Activated CD8-positive, alpha-beta memory T cell treated with anti-CD3 and anti-CD28 coated beads for 1 hour (primary cell): ENCODE measurements at places on chromosomes 3 and 15.

DNA sequence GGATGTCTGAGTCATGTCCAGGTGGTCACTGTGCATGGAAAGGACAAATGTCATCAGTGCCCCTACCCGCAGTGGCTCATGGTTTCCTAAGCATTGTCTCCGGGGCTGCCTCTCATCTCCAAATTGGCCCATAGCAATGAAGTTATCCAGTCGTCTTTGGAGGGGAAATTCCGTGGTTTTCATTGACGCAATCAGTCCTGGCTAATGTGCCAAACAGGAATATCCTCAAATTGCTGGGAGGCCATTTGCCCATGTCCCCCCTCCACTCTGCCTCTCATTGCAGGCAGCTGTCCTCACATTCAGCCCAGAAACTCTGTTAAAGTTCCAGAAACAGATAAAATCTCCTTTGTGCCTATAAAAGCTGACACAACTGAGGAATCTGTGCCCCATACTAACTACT, 81.6 kb downstream of the MCTP2 start:
- DNase-seq: no peak

- no peak for DNase-seq
Observed at GRCh38 chr3:101251441-101251840, 68.9 kb downstream of the IMPG2 start.

- DNase-seq: no peak
Observed at GRCh38 chr3:7392206-7392605, 531.3 kb downstream of the GRM7 start.

- DNase-seq: no peak
Observed at GRCh38 chr3:30858894-30859389, 35.5 kb downstream of the GADL1 start.

- DNase-seq: no peak
Observed at GRCh38 chr3:159250961-159251360, 449.1 kb downstream of the MFSD1 start.

DNA sequence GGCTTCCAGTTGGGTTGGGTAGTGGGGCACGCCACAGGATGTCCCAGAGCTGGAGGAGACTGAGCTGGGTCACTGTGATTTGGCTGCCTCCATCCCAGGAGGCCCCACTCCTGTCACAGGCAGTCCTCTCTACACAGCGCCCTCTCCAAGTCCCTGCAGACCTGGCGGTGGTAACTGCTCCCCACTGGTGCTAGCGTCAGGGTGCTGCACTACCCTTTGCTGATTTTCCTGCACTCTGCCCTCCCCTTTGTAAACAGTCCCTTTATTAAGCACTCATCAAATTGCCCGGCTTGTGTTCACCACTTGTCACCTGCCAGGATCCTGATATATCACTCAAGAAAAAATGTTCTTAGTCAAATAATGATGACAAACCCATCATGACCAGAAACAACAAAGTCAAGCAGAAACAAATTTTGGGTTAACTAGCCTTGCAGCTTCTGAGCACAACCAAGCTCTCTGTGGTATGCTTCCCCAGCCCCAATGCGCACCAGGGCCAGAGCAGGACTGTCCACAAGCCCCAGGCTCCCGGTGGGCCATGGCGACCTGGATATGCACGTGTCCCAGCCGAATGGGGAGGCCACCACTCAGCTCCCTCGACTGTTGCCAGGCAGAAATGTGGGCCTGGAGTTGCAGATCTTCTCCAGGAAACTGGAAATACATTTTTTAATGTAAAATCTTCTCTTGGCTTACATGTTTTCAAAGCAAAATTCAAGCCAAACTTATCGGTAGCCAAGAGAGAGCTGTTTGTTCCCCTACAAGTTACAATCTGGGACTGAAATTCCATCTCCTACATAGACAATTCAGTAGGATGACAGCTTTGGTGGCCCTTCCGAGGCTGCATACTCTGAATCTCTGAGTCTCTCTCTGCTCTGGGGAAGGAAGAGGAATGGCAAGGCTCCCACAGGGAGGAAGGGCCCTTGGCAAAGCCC, 24.5 kb downstream of the MEGF11 start:
- no peak for DNase-seq

DNA sequence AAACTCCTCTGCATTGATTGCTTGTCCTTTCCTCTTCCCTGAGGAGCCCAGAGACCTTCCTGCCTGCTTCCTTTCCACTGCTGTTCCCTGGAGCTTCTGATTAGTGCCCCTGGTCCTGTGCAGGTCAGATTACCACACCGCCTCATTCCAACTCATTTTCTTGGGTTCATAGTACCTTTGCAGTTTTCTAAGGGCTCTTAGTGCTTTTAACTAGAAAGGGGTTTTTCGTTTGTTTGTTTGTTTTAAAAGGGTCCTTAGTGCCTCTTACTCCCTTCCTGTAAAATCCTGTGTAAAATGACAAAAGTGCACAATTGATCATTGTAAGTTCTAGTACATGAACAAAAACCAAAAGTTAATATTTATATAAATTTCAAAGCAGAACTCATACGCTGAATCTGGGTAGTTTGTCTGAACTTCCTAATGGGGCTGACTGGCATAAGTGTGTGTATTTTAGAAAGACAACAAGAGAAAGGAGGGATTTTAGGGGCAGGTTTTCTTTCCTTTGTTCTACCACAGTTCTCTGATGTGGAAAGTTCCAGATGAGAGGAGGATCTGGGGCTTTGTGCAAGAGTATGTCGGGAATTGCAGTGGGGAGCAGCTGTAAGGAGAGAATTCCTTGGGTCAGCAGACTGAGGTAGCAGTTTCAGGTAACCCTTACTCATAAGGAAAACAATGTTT, 30.6 kb downstream of the SNRK start:
- DNase-seq: no peak

DNA sequence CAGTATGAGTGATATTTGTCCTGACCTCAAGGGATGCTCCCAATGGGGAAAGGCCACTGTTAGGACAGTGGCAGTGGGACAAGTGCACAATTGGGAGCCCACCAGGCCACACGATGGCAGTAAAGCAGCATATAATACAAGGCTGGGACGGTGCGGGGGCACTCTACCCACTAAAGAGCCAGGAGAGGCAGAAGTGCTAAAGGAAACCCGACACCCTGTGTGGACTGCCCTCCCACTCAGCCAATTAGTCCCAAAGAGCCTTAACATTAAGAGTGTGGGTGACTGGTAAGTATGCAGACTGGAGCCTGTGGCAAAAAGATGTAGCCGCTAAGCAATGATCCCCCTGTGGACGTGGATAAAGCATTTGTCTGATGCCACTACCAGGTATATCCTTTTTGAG, 8.2 kb upstream of the ZNF589 start:
- peak; percentile 33 for DNase-seq

DNA sequence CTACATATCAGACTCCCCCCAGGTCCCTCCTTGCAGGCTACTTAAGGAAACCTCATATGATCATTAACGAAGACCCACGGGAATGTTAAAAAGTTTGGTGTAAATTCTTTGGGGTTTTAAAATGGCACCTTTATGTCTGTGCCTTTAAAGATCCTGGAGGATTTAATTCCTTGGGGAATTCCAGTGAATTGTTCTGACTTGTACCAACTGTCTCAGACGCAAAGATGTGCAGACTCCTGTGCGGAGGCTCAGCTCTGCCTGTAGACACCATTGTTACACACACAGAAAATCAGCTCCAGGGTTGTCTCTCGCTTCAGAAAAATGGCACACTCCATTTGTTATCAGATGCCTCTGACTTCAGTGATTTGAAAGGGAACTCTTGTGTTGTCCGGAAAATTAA, 414.4 kb upstream of the CFAP20DC start:
- no peak for DNase-seq

DNA sequence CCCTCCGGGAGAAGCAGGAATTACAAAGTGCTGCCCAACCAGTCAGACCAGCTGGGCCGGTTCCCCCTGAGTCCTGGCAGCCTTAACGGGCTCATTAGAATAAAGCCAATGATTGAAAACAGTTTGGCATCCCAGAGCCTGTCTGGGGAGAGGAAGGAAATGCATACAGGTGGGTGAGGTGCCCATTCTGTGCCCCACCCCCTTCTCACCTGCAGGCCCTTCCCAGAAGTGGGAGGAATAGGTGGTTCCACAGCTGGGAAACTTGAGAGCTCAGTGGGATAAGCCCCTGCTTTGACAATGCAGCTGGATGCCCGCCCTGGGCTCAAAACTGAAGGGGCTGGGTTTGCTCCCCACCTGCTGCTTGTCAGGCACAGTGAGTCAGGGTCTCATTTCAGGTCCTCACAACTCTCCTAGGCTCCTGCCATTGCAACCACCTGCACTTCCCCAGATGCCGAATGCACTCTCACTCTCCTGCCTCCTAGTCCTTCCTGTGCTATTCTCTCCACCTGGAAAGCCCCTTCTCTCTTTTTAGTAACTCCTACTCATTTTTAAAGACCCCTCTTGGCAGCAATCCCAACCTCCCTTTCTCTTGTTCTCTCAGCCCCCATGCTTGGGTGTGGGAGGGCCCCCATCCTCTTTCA, 5.5 kb upstream of the BUB1B start:
- DNase-seq: no peak

GRCh38 chr15:55379095-55379494, 29.1 kb downstream of the CCPG1 start:
- DNase-seq: no peak

- no peak for DNase-seq
Observed at GRCh38 chr3:192851821-192852372, 65.8 kb downstream of the MB21D2 start.

GRCh38 chr15:65551183-65551582, 20.9 kb downstream of the HACD3 start:
- DNase-seq: no peak

DNA sequence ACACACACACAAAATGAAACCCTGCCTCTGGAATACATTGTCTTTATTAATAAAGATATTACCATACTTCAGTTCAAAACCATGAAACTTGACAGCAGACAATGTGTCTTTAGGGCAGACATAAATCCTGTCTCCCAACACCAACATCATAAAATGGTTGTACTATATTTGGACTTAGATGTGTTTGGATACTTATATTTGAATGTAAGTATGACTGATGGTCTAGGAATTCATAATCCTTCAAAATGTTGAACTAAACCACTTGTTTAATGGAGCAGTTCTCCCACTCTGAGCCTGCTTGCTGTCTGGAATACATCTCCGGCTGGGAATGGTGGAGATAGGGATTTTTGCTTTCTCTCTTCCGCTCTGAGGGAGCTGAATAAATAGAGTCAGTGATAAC, 10.6 kb downstream of the FBN1 start:
- no peak for DNase-seq

GRCh38 chr3:141644931-141645330, 93.2 kb upstream of the RNF7 start:
- DNase-seq: no peak

GRCh38 chr3:42763021-42763420, 10.0 kb downstream of the CCDC13 start:
- DNase-seq: no peak

DNA sequence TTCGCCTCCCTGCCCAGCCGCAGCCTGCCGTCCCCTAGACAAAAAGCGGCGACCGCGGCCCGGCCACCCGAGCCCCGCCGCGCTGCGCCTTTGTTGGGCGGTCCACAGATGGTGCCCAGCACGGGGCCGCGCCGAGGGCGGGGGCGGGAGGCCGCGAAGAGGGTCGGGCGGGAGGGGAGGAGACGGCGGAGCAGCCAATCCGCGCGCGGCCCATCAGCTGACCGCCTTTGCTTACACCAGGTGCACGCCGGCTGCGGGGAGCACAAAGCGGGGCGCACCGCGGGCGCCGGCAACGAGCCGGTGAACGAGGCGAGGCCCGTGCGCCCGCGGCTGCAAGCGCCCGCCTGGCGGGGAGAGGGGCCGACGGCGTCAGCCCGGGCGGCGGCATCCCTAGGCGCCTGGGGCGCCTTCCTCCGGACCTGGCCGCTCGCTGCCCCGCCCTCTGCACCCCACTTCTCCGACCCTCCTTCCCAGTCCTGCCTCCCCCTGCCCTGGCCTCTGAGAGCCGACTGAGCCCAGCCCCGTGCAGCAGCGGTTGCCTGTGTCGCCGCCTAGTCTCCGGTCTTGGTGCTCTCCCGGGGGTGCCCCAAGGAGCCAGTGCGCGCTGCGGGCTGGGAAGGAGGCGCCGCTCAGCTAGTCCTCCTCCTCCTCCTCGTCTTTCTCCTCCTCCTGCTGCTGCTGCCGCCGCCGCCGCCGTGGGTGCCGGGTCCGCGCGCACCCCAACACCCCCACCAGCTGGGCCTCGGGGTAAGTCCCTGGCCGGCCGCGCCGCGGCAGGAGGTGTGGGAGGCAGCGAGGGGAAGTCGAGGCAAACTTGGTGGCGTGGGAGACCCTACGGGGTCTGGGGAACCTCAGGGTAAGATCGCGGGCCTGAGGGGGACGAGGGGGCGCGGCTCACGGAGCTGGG, at the start of gene LRRN1:
LRRN1 (plus strand) TSS at position 259 of the 907 bp plus-strand sequence. CDS start 45,211 bp downstream, outside the sequence.
- DNase-seq: no peak

DNA sequence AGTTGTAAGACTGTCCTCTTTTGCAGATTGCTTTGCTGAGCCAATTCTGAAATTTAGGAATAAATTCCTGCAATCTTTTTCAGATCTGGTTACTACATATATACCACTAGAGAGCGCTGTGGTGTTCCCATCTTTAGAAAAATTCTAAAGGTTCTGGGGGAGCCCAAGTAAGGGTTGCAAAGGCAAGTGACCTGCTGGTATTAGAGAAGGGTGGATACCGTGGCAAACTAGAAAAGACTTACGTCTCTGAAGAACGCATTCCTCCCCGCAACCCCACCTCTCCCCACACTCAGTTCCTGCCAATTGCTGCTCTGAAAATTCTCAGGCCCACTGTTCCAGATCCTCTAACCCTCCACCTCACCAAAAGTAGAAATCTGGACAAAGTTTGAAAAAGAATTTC, 48.5 kb downstream of the EFHB start:
- DNase-seq: no peak

GRCh38 chr15:88397506-88397905, 69.7 kb downstream of the MRPL46 start:
- no peak for DNase-seq

DNA sequence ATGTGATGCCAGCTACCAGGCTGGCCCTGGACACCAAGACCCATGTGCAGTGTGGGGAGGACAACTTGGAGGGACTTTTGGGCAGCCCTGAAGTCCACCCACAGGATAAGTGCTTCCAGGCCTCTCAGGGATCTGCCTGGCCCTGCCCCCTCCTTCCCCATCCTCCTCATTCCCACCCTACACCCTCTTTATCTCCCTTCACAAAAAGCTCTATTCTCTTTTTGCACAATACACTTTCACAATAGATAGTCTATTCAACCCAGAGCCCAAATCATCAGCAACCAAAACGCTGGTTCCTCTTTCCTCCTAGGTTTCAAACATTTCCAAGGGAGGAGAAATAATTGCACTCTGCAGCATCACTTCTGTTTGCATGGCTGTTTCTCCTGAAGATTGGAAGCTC, 7.8 kb upstream of the ZNF710 start:
- no peak for DNase-seq
